DMS53 (cell line): ENCODE measurements at places on chromosomes 4 and X.

DNA sequence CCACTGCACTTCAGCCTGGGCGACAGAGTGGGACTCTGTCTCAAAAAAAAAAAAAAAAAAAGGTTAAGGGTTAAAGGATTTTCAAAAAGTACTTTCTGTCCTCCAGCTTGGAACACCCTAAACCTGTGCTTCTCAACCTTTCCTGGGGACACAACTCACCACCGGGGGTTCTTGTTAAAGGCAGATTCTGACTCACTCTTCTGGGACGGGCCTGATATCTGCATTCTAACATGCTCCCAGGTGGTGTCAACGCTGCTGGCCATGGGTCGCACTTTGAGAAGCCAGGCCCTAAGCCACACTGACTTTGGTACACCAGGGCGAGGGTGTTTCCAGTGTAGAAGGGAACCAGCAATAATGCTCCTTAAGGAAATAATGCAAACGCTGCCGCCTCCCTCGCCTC, 46.1 kb downstream of the AFAP1 start:
- DNase-seq, result no peak

DNA sequence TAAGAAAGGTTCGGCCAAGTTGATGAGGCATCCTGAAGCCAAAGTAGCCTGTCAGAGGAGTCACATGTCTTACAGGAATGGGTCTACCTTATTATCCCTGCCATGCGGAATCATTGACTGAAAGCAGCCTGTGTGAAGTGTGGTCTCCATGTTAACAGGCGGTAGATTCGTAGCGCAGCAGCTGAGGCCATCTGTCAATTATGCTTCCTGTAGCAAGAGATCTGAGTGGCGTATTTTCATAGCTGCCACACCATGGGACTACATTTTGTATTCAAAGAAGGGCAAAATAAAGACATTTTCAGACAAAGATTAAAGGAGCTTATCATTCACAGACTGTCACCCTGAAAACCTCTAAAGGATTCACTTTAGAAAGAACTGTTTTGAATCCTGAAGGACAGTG, 11.2 kb upstream of the MED14 start:
- DNase-seq, result no peak

DNA sequence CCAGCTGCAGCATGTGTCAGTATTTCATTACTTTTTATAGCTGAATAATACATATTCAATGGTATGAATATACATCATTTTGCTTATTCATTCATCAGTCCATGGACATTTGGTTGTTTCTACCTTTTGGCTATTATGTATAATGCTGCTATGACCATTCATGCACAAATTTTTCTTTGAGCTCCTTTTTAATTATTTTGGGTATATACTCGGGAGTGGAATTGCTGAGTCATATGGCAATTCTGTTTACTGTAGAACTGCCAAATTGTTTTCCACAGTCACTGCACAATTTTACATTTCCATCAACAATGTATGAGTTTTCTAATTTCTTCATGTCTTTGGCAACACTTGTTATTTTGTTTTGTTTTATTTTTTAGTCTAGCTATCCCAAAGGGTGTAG, 405.9 kb upstream of the PITX2 start:
- no peak for DNase-seq

DNA sequence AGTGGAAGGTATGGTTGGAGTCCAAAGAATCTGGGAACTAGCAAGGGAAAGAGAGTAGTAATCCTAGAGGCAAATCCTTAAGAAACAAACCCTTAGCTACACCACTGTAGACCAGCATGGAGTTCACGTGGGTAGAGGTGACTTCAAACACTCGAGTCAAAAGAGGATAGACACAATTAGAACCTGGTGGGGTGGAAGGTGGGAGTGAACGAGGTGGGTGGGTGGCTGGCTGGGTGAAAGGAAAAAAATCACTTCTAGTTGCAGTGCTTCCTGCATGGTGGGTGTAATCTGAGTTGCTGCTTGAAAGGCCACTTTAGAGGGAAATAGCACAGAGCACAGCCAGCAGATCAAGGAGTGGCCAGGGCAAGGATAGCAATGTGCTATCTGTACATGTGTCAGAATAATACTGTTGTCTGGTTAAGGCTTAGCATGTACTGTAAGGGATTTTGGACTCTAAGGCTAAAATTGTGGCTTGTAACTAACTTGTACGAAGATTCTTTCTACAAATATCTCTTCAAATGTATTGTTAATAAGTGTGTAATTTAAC, 356.2 kb downstream of the GRIA2 start:
- DNase-seq, result no peak

- DNase-seq, result peak; percentile 82
Measured at GRCh38 chr4:156294577-156294976, 340.9 kb upstream of the CTSO start.

GRCh38 chr4:5992171-5992827, 25.9 kb downstream of the C4orf50 start:
- no peak for DNase-seq
